CD4-positive, alpha-beta T cell treated with Interleukin-4 for 1 hour (primary cell): ENCODE measurements at places on chromosomes 5 and 9.

DNA sequence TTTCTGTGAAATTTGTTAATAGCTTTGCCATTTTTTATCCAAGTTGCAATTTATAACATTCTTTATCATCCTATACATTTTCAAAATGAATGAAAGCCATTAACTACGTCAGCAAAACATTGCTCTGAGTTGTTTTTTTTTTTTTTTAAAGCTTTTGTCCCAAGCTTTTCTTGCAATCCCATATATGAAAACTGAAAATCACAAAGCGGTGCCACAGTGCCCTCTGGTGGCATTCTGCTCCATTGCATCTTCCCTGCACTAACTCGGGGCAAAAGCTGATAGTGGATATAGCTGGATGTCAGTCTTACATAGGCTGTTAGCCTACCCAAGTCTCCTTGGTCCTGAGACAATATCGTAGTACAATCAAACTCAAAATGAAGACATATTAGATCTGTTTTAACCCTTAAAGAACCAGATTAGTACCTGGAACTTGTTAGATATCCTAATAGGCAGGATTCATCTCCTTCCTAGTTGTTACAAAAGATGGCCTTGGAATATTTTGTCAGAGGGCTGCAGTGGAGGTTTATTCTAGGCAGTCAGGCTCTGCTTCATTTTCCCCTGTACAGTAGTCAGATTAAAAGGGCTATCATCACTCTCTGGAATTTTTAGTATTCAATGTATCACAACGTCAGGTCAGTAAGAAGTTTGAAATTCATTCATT lies 669.9 kb downstream of the PTPRD start:
- DNase-seq: peak; percentile 27

GRCh38 chr9:68763104-68763503 lies 58.1 kb downstream of the PIP5K1B start:
- DNase-seq: no peak

DNA sequence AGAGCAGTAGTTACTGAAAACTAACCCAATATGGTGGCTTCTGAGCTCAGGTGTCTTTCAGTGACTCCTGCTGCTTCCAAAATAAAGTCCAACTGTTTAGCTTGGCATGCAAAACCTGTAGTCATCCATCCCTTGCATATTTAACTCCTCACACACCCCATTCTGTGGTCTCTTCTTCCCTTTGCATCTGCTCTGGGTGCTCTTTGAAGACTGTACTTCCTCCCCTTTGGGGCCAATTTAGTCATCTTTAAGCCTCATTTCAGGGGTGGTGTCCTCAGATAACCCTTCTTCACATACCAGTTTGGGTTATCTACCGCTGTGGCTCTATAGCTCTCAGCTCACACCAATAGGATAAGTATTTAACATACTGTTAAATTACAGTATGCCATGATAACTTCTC lies 209.9 kb upstream of the DMRT1 start:
- DNase-seq: no peak

DNA sequence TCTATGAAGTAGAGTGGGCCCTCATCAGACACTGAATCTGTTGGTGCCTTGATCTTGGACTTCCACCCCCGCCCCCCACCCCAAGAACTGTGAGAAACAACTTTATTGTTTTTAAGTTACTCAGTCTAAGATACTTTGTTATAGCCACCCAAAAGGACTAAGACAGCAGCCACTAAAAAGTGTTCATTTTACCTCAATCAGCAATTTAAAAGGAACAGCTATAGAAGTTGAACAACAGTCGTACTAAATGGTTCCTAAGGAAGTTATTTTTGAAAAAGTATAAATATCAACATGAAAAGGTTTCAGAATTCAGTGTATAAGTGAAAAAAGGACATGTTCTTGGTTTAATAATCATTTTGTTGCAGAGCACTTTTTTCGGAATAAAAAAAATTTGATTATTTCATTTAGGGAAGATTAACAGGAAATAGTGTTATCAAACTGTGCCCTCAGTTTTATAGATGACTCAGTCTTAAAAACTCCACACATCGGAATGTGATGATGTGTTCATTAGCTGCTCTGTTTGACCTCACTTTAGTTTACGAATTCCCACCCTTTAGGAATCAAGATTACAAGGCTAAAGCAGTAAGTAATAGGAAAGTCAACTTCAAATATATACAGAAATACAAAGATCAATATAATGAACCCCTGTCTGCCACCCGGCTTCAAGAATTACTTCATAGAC lies 71.2 kb downstream of the MTAP start:
- no peak for DNase-seq

DNA sequence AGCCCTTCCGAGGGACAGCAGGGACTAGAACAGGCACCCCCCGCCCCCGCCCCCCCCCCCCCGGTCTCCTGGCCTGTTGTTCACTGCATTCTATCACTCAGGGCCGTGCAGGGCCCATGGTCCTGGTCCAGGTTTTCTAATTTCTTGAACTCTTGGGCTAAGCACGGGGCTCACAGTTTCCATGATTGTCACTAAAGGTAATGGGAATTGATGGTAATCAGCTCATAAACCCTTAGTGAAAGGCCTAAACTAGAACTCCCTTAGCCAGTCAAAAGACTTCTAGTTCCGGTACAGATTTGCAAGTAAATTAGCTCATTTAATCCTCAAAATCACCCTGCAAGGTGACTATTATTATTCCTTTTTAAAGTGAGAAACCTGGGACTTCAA lies 14.7 kb upstream of the PWWP2A start:
- DNase-seq: no peak

DNA sequence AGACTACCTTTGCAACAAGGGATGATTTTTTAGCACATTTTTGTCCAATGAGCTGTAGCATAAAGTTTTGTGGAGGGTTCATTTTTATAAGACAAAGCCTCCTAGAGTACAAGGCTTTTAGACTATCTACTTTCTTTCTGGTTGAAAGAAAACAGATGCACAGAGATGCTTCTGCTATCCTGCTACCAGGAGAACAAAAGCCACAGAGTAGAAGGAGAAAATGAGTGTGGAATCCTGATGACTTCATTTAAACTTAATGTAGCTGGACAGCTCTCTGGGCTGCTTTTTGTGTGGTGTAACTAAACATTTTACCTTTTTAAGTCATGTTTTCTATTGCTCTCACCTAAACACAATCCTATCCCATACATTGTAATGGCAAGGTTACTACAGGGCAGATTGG lies 1009.4 kb downstream of the TLE1 start:
- no peak for DNase-seq

DNA sequence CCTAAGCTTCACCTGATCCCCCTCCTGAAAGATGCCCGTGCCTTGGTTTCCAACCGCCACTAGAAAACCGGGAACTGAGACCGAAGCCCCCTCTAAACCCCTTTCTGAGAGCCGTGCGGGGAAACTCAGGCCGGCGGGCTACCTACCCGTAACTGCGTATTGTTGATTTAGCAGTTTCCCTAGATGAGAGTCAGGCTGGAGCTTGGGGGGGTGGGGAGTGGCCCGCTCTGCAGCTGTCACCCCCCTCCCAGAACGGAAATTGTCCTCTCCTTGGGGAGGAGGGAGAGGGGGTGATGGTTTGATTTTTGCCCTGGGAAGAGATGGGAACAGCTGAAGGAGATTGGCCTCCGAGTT lies 2.5 kb downstream of the CXXC5 start:
- no peak for DNase-seq

DNA sequence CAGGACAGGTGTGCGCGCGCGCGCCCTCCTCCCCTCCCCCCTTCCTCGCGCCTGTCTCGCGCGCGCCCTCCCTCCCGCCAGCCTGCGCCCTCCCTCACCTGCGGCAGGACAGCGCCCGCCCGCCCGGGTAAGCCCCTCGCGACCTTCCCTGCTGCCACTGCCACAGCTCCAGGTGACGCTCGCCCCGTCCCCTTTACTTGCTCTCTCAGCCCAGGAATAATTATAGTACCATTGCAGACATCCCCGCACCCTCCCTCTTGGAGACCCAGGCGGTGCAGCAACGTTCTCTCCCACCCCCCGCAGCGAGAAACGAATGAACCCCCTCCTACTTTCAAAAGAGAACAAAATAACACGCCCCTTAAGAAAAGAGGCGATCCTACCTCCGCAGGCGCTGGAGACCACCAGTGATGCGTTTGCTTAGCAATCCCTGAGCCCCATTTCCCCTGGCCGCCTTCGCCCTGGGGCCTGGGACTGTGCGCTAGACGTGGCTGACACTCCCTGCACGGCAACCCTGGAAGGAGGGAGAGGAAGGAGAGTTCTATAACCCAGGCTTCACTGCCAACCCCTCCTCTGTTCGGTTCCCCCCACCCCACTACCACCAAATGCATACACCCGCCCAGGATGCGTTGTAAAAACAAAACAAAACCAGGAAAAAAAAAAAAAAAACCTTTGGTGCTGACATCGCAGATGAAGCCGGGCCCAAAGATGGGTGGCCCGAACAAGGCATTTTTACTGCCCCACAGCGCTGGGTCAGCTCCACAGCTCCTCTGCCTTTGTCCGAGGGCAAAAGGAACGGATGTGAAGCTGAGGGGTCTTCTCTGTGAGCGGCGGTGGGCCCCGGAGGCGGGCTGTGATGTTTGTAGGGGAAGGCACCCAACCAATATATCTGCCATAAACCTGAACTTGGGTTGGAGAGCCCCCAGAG lies 5.6 kb upstream of the PURA start:
- DNase-seq: no peak

GRCh38 chr5:145587710-145588109 lies 247.4 kb downstream of the PRELID2 start:
- no peak for DNase-seq

GRCh38 chr5:45385321-45386058 lies 310.7 kb downstream of the HCN1 start:
- DNase-seq: no peak

GRCh38 chr5:40033009-40033408 lies 608.2 kb upstream of the DAB2 start:
- DNase-seq: no peak

- DNase-seq: no peak
Measured at GRCh38 chr5:37514946-37515345, 135.8 kb downstream of the WDR70 start.

DNA sequence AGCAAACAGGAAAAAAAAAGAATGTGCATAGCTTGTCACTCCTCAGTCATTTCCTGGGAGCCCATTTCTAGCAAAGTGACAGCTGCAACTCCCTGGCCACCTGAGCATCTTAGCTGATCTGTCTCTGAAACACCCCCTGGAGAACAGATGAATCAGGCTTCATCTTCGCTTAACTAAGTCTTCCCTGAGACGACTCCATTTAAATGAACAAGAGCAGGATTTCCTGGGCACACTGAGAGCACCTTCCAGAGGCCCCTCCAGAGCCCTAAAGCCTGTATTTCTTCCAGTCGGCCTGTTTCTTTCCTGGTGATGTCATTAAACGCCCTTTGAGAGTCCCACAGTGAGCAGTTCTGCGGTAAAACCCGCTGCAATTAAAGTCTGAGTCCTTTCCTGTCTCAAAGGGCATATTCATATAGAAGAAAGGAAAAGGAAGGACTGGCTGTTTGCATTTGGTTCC lies 13.9 kb downstream of the TGFBI start:
- DNase-seq: no peak

DNA sequence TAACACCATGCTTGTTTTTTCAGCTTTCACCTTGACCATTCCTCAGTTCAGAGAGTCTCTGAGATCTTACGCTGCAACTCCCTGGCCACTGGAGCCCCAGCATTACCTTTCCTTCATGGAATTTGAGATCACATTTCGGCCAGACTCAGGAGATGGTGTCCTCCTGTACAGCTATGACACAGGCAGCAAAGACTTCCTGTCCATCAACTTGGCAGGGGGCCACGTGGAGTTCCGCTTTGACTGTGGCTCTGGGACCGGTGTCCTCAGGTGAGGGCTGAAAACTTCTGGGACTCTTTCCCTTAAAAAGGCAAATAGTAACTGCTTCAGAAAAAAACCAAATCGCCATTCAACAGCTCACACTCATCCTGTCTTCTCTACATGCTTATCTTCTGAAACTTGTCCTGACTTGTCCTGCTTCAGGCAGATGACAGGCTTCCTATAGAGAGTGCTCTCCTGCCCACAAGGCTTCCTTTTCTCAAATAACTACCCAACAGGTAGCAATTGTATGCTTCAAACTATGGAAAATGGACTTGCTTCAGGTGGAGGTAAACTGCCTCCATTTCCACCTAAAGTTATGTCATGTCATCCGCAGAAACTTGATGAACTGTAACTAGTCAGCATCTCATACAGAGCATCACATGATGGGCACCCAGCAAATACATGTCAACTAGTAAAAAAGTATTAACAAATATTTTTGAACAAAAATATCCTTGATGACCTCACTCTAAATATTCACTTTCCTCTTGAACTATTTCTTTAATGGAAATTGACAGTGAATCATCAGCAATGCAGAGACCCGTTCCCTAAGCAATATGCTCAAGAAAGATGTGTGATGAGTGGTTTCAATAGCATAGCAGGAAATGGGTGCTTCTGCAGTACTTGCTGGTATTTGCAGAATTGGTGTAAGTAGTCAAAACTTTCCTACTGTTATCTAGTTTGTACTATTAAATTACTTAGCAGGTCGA lies 129.2 kb downstream of the LIFR start:
- no peak for DNase-seq

GRCh38 chr9:25960178-25960577 lies 281.9 kb upstream of the TUSC1 start:
- no peak for DNase-seq

DNA sequence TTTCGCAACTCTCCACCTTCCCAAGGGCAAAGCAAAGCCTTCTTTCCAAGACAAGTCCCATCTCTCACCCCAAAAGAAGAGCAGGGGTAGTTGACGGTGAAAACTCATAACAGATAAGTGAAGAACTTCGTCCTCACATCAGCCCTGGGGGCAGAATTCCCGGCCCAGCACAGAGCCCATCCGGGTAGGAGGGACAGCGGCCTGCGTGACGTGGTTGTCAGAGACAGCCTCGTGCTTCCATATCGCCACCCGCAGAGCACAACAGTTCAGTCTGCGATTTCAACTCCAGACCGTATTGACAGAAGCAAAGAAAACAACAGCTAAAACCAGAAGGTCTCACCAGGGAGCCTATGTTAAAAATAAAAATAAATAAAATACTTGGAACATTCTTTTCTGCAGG lies 273.2 kb downstream of the SYK start:
- no peak for DNase-seq

GRCh38 chr5:55304584-55304983 lies 2.9 kb downstream of the DHX29 start:
- no peak for DNase-seq

- peak; percentile 58 for DNase-seq
Measured at GRCh38 chr5:112923148-112923917, 1.3 kb upstream of the REEP5 start.

- DNase-seq: no peak
Measured at GRCh38 chr5:87729781-87730180, 317.1 kb upstream of the CCNH start.

DNA sequence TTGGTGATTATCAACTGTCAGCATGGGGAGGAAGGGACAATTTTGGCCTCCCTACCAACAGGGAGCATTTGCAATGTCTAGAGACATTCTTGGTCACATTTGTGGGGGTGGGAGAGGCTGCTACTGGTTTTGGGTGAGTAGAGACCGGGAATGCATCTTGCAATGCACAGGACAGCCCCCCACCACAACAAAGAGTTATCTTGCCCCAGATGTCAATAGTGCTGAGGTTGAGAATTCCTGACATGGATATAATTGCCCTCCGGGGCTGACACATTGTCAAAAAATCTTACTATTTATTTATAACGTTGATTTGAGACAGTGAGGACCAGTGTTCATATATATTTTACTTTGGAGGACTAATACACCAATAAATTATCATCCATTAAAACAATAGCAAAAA lies 316.1 kb downstream of the PSAT1 start:
- no peak for DNase-seq
